A673 (cell line): ENCODE measurements at places on chromosomes 1 and 21. TPM values are rescaled to one million over a fixed set of nuclear protein-coding genes. Genes with fewer than 3 reads are reported as not detected.

Gene LRRC53
- not detected in 2 replicates for total RNA-seq

Gene DMRTA2
- 0.28 and 0.37 TPM in 2 replicates for total RNA-seq

Gene KRTAP7-1
- not detected in 2 replicates for total RNA-seq

Gene KRTAP12-2
- total RNA-seq = 1.6 and 1.8 TPM in 2 replicates

Gene RPTN
- total RNA-seq = not detected in 2 replicates

Gene CLDN8
- total RNA-seq = not detected in 2 replicates

Gene TMCO4
- 4.3 and 6.3 TPM in 2 replicates for total RNA-seq

Gene TNFRSF8
- not detected in 2 replicates for total RNA-seq

Gene KCNJ6
- not detected in 2 replicates for total RNA-seq

Gene ANXA9
- total RNA-seq = not detected in 2 replicates

Gene LCE1D
- total RNA-seq = not detected in 2 replicates

Gene C1orf50
- total RNA-seq = 13.1 and 14.7 TPM in 2 replicates

Gene GNG12
- total RNA-seq = 48.1 and 54.8 TPM in 2 replicates

Gene TMEM240
- total RNA-seq = 6.8 and 9.1 TPM in 2 replicates

Gene AIRE
- not detected in 2 replicates for total RNA-seq

Gene CNR2
- not detected in 2 replicates for total RNA-seq

Gene CFAP45
- 1.5 and 3.6 TPM in 2 replicates for total RNA-seq

Gene S100A7A
- not detected in 2 replicates for total RNA-seq

Gene ADAM30
- not detected in 2 replicates for total RNA-seq

Gene TFF2
- not detected in 2 replicates for total RNA-seq

Gene HES2
- not detected in 2 replicates for total RNA-seq

Gene MFAP2
- 27.2 and 44.7 TPM in 2 replicates for total RNA-seq

Gene FNDC5
- 1.2 and 1.3 TPM in 2 replicates for total RNA-seq

Gene NUP210L
- 0.04 and 0.09 TPM in 2 replicates for total RNA-seq

Gene ITGB2
- total RNA-seq = 5.0 and 7.4 TPM in 2 replicates

Gene CHAF1B
- 52.7 and 53.4 TPM in 2 replicates for total RNA-seq

Gene BGLAP
- 2.4 and 2.8 TPM in 2 replicates for total RNA-seq

Gene SH2D1B
- total RNA-seq = 0.11 and 0.34 TPM in 2 replicates

Gene SELE
- total RNA-seq = not detected in 2 replicates

Gene PCP4L1
- total RNA-seq = not detected in 2 replicates

Gene SMPDL3B
- total RNA-seq = 0.61 and 0.62 TPM in 2 replicates

Gene BATF3
- 4.1 and 6.9 TPM in 2 replicates for total RNA-seq

Gene FAM177B
- total RNA-seq = not detected in 2 replicates

Gene S100A3
- 0.61 and 0.99 TPM in 2 replicates for total RNA-seq

Gene SLC9A1
- total RNA-seq = 27.0 and 30.2 TPM in 2 replicates

Gene GJA8
- total RNA-seq = not detected in 2 replicates

Gene GNAT2
- total RNA-seq = not detected in 2 replicates

Gene LPAR3
- 0.13 TPM in 1 of 2 replicates, not detected in the other for total RNA-seq

Gene SPRR4
- not detected in 2 replicates for total RNA-seq

Gene BMP8B
- 0.06 and 0.09 TPM in 2 replicates for total RNA-seq

Gene METTL18
- total RNA-seq = 5.4 and 6.3 TPM in 2 replicates

Gene LYST
- 1.7 and 1.9 TPM in 2 replicates for total RNA-seq

Gene MAP10
- total RNA-seq = 4.8 and 5.0 TPM in 2 replicates

Gene RGS5
- total RNA-seq = 4.7 and 6.3 TPM in 2 replicates

Gene PLA2G2D
- total RNA-seq = not detected in 2 replicates

Gene OR4F29
- total RNA-seq = not detected in 2 replicates

Gene UTS2
- total RNA-seq = 13.8 and 31.0 TPM in 2 replicates

Gene SLFNL1
- total RNA-seq = 0.37 and 0.39 TPM in 2 replicates

Gene GJB3
- total RNA-seq = not detected in 2 replicates

Gene SPRR2D
- total RNA-seq = 0.62 TPM in 1 of 2 replicates, not detected in the other

Gene ICOSLG
- 0.69 and 1.3 TPM in 2 replicates for total RNA-seq

Gene SLC37A1
- 11.2 and 11.9 TPM in 2 replicates for total RNA-seq

Gene KANK4
- 0.13 and 0.24 TPM in 2 replicates for total RNA-seq

Gene RHCE
- total RNA-seq = 0.57 TPM in 1 of 2 replicates, not detected in the other

Gene PERM1
- 0.28 TPM in 1 of 2 replicates, not detected in the other for total RNA-seq
